ENCODE measurements at places on chromosomes 7 and 10. TPM values are rescaled to one million over a fixed set of nuclear protein-coding genes. Genes with fewer than 3 reads are reported as not detected.

DNA sequence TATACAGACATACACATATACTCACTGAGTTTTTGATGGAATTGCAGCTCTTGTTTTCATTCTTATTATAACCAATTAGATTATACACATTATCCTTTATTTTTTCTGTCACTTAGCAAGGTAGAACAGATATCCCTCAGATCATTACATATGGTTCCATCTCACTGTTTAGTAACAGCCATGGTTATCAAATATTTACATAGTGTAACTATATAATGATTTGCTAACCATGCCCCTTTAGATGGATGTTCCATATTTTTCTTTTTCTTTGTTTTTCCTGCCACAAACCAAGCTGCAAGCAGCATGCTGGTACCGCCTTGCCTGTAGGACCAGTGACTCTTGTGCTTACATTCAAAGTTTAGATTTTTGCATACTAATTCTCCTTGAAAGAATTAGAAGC lies 163.4 kb upstream of the NFE2L3 start:
- no peaks in the 10 kb centered on the region for H3K27me3 ChIP-seq
- no peak overlapping the region for H3K27ac ChIP-seq
- DNase-seq: no peak
- no peak overlapping the region for H3K4me3 ChIP-seq
- H3K4me1 ChIP-seq: no peaks in the 10 kb centered on the region
- no peaks in the 10 kb centered on the region for H3K36me3 ChIP-seq

DNA sequence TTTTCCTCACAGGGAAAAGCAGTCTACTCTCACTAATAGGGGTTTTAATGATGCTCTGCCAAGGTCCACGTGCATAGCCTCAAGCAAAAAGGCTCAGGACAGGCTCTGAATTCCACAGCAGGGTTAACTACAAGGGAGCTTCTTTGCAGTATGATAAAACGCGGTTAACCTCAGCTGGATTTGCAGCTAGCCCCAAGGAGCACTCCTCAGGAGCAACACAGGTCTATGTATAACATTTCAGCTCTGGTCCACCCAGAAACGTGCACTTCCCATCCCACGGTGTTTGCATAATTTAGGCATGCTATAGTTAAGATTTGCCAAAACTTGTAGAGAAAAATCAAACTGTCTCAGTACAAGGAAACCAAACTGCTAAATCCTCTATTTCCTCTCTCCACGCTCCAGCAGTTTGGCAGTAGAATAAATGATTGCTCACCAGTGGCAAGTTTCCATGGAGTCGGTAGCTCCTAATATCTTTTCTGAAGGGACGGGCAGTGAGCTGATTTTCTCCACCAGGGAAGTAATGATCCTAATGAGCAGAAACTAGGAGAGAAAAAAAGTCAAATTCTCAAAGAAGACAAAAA lies 13.1 kb upstream of the ASB4 start:
- H3K36me3 ChIP-seq: no peaks in the 10 kb centered on the region
- no peak overlapping the region for H3K4me3 ChIP-seq
- DNase-seq: no peak
- H3K27ac ChIP-seq: no peak overlapping the region

DNA sequence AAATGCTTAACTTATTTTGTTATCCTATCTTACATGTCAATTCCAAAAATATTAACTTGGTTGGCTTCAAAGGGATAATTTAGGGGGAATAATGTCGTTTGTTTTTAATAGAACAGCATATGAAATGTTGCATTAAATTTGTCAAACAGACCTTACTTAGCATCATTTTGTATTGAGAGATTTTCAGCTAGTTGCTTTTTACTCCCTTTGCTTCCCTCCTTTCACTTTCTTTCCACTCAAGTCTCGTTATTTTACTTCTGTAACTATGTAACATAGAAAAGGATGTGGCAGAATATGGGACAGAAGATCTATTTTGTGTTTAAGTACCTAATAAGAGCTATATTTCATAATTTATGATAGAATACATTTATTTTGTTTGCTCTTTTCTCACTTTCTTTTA lies 2.6 kb downstream of the PHYHIPL start:
- no peak overlapping the region for H3K4me3 ChIP-seq
- H3K36me3 ChIP-seq: no peaks in the 10 kb centered on the region
- no peak for DNase-seq
- no peak overlapping the region for H3K27ac ChIP-seq
- no peaks in the 10 kb centered on the region for H3K27me3 ChIP-seq
- no peaks in the 10 kb centered on the region for H3K4me1 ChIP-seq

DNA sequence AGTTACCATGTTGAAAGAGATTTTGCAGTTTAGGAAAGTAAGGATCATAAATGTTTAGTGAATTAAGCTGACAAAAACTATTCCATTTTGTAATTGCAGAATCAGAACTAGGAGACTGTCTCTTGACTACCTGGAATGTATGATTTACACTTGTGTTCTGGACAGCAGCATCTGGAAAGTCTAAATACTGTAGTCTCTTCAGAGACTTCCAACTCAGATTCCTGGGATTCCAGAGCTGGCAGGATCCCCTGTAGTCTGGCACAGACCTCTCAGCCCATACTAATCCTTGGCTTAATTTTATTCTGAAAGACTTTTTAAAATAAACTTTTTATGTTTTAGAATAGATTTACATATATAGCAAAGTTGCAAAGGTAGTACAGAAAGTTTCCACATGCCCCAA lies 452.7 kb downstream of the DPP6 start:
- H3K27ac ChIP-seq: no peak overlapping the region
- H3K36me3 ChIP-seq: no peaks in the 10 kb centered on the region
- H3K27me3 ChIP-seq: peaks cover 3% of the 10 kb centered on the region
- no peak for DNase-seq

VAX1 gene
- polyA plus RNA-seq: not detected

GRCh38 chr7:27730112-27730511 lies 9.8 kb upstream of the TAX1BP1 start:
- H3K4me3 ChIP-seq: no peak overlapping the region
- H3K36me3 ChIP-seq: no peaks in the 10 kb centered on the region
- H3K27me3 ChIP-seq: no peaks in the 10 kb centered on the region
- H3K4me1 ChIP-seq: no peaks in the 10 kb centered on the region
- DNase-seq: no peak

HMX3 gene
- polyA plus RNA-seq: not detected

MCM10 gene
- 0.07 TPM for polyA plus RNA-seq

DNA sequence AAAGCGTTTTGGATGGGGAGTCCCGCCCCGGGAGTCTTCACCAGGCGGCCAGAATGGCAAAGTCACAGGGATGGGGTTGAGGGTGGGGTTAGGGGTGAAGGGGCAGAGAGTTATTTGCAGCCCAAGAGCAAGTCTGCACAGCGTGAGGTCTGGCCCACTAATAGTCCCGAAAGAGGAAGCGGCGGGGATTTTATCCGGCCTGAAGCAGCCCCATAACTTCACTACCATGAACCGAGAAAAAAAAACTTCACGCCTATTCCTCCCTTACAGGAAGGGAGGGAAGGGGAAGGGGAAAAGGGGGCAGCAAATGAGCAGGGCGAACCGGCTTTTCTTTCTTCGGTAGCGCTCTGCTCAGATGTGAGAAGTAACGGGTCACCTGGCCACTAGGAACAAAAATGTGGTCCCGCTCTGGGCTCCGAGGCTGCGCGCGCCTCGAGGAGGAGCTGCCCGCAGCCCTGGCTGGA lies 712 bp downstream of the ITPRIP start:
- DNase-seq: no peak
- H3K4me1 ChIP-seq: peaks cover 51% of the 10 kb centered on the region
- no peaks in the 10 kb centered on the region for H3K36me3 ChIP-seq
- H3K4me3 ChIP-seq: peak overlapping the region; percentile 89

DNA sequence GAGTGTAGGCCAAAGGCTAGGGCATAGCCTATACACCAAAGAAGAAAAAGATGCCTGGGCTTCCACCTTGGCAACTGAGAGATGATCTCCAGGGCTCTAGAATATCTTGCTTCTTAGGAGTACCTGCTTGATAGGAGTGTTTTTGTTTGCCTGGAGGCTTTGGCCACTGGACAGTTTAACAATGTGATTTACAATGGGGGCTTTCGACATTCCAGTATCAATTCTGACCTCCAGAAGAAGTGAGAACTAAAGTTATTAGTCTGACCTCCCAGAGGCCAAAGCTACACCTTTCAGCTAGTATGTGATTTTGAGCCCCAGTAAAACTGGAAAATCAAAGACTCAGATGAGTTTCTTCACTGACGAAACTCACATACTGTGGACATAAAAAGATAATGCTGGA lies 96.1 kb downstream of the JMJD1C start:
- H3K4me3 ChIP-seq: no peak overlapping the region
- peaks cover 5% of the 10 kb centered on the region for H3K4me1 ChIP-seq
- no peaks in the 10 kb centered on the region for H3K27me3 ChIP-seq

GRCh38 chr7:155219947-155220769 lies 77.5 kb upstream of the INSIG1 start:
- H3K4me1 ChIP-seq: no peaks in the 10 kb centered on the region
- no peak for DNase-seq
- H3K27me3 ChIP-seq: no peaks in the 10 kb centered on the region
- no peak overlapping the region for H3K27ac ChIP-seq

- no peak overlapping the region for H3K4me3 ChIP-seq
- no peaks in the 10 kb centered on the region for H3K36me3 ChIP-seq
- H3K4me1 ChIP-seq: no peaks in the 10 kb centered on the region
- no peak for DNase-seq
- peaks cover 2% of the 10 kb centered on the region for H3K27me3 ChIP-seq
Measured at GRCh38 chr10:132297526-132297925, 10.2 kb downstream of the STK32C start.

GRCh38 chr7:26735976-26736600 lies 128.3 kb downstream of the SKAP2 start:
- no peaks in the 10 kb centered on the region for H3K4me1 ChIP-seq
- H3K27me3 ChIP-seq: no peaks in the 10 kb centered on the region
- no peak for DNase-seq
- H3K4me3 ChIP-seq: no peak overlapping the region

PNLIPRP1 gene
- polyA plus RNA-seq: 0.38 TPM

DNA sequence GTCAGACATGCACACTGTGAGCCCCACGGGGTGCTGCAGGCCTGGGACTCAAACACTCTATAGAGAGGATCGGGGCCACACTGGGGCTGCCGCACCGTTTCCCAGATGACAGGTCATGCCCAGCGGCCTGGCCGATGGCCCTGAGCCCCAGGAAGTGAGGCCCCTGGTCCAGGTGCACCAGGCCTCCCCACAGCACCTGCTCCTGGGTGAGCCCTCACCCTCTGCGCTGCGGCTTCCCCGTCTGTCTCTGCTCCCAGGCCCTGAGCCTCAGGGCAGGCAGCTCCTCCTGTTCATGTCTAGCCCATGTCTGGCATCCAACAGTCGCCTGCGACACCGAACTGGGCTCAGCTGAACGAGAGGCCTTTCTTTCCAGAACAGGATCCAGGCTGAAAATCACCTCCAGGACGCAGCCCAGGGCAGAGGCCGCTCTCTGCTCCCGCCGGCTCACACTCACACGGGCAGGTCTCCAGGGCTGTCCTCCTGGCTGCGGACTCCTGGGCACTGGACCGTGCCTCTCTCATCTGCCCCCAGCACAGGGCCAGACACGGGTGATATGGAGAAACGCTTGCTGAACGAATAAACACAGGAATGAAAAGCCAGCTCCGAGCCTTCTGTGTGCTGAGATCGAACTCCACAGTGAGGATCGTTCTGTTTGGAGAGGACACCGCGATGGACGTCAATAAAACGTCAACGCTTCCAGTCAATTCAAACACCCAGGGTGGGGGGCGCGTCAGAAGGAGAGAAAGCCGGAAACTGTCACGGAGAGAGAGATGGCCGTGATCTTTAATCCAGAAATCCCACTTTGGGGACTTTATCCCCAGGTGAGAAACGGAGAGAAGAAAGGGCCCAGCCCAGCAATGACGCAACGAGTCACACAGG lies 202.4 kb downstream of the ELFN1 start:
- H3K36me3 ChIP-seq: no peaks in the 10 kb centered on the region
- H3K27ac ChIP-seq: no peak overlapping the region
- no peaks in the 10 kb centered on the region for H3K27me3 ChIP-seq
- no peaks in the 10 kb centered on the region for H3K4me1 ChIP-seq

NOBOX gene
- polyA plus RNA-seq: not detected

DNA sequence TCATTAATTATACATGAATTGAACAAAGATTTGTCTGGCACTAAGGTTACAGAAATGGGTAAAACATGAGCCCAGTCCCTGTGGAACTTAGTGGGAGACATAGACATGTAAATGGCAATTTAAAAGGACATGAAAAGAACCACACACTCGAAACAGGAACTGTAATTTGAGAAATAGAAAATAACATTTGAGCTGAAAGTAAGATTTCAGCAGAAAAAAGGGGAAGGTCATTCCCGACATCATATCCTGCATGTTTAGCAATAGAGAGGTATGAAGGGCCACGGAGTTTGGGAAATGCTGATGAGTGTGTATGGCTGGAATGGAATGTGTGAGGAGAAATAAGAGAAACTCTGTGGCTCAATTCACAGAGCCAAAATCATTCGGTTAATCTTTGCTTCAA lies 175.4 kb upstream of the AHR start:
- H3K4me3 ChIP-seq: no peak overlapping the region
- H3K36me3 ChIP-seq: no peaks in the 10 kb centered on the region
- H3K27me3 ChIP-seq: no peaks in the 10 kb centered on the region
- H3K27ac ChIP-seq: no peak overlapping the region

GRCh38 chr10:3909339-3909738 lies 124.3 kb upstream of the KLF6 start:
- H3K4me3 ChIP-seq: no peak overlapping the region
- no peaks in the 10 kb centered on the region for H3K36me3 ChIP-seq
- no peak for DNase-seq
- peak overlapping the region; percentile 18 for H3K27ac ChIP-seq
- H3K4me1 ChIP-seq: no peaks in the 10 kb centered on the region
- no peaks in the 10 kb centered on the region for H3K27me3 ChIP-seq

DNA sequence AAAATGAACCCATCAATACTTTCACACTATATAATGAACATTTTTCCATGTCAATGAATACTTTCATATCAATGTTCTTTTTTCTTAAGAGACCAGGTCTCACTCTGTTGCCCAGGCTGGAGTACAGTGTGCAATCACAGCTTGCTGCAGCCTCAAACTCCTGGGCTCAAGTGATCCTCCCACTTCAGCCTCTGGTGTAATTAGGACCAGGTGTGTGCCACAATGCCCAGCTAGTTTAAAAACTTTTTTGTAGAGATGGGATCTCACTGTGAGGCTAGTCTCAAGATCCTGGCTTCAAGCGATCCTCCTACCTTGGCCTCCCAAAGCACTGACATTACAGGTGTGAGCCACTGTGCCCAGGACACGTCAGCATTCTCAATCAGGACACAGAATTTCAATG lies 85.2 kb downstream of the SH3PXD2A start:
- no peaks in the 10 kb centered on the region for H3K27me3 ChIP-seq

GRCh38 chr10:35424680-35425285 lies 88.5 kb downstream of the CCNY start:
- H3K4me1 ChIP-seq: peaks cover 54% of the 10 kb centered on the region
- H3K27me3 ChIP-seq: no peaks in the 10 kb centered on the region
- H3K27ac ChIP-seq: no peak overlapping the region

PNLIPRP3 gene
- polyA plus RNA-seq: not detected

ATRNL1 gene
- polyA plus RNA-seq: 0.01 TPM

TMEM120A gene
- polyA plus RNA-seq: 185 TPM

DNA sequence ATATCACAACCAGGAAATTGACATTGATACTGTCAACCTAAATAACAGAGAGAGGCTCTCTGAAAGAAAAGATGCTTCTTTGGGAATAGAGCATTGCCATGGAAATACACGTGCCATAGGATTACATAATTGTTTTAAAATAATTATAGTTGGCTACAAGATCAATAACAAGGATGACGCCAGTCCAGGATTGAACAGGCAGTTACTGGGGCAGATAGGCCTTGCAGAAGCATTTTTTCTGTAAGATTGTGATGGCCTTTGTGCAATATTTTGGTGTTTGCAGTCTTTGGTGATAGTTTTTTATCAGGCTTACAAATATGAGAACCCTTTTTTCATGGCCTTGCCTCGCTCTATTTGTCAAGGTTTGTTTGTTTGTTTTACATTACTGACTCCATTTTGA lies 10.5 kb downstream of the ACADSB start:
- no peak overlapping the region for H3K27ac ChIP-seq
- H3K4me3 ChIP-seq: no peak overlapping the region
- H3K36me3 ChIP-seq: no peaks in the 10 kb centered on the region
- DNase-seq: no peak
